ENCODE measurements at places on chromosomes 5 and 9.

GRCh38 chr5:109656829-109657228 is 32.9 kb upstream of the MAN2A1 start:
- DNase-seq: peak; percentile 58

DNA sequence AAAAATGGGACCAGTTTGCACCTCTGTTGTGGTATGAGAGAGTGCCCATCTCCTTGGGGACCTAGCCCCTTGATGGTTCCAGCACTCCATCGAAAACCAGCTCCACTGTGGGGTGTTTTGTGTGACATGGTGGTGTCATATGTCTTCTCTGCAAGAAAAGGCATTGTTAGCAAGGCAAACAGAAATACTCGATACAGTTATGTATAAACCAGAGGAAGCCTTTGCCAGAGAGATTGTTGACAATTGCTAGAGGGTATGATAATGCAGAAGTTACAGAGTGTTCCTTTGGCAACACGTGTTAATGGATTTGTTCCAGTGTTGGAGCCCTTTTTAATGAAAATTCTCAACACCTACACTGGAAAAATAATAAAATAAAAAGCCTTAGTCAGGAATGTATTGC is 270.4 kb upstream of the DMRT1 start:
- no peak for DNase-seq

DNA sequence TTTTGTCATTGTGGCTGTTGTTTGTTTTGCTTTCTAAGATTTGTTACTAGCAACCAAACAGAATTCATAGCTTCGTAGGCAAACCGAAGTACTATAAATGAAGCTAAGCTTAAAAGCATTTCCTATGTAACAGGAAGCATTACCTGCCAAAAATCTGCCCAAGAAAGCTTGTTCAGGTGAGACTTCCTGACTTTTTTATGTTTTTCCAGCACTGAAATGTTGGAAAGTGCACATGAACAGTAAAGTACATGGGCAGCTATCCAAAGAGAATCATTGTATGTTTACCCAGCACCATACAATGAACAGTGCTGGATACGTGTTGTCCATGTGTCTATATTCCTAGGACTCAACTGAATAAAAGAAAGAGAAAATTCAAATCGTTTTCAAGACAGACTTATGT is 247.1 kb downstream of the NFIB start:
- DNase-seq: no peak

DNA sequence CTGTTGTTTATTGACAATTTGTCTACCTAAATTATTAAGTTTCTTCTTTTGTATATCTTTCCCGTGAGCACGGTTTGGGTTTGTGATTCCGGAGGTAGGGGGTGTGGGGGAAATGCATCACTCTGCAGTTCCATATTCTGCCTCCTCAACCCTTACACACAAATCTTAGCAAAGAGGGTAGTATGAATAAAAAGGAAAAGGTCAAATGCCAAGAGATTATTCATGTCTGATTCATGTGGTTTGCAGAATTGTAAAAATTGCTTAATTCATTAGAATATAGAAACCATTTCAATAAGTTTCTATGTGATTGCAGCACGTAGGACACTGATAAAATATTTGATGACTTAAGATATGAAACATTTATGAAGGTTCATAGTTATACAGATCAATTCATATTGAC is 601.9 kb downstream of the SEMA5A start:
- DNase-seq: no peak

- DNase-seq: no peak
These were observed 138.9 kb downstream of the NTRK2 start for GRCh38 chr9:84808416-84808815.

DNA sequence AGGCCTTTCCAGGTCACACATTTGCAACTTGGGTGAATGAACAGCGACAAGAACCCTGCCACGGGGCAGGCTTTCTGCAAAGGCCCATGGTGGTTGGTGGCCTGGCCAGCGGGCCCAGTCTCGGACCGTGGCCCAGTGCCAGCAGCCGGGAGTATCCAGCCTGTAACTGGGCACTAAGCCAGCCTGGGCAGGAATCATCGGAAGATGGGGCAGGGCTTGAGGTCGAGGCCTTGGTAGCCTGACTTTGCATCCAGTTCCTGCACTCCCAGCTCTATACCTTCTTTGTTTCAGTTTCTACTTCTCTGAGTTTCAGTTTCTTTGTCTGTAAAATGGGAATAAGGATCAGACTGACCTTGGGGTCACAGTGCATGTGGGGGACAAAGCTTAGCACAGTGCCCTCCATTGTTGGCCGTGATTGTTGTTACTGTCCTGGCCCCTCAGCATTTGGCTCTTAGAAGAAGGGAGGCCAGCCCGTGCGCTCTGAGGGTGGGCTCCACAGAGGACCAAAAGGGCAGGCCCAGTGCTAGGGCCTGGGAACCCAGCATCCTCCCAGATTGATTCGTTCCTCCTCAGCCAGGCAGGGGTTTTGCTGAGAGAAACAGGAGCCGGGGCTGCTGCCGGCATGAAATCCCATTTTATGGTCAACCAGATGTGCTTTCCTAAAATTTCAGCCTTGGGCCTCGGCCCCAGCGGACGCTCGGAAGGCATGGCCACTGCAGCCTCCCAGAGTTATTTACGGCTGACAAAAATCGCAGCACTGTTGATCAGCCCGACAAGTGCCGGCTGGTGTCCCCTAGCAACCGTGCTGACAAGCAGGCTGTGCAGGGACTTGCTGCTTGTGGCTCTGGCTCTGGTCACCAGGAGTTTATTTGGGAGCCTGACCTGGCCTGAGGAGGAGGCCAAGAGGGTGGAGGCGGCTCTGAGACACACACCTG is 43.6 kb downstream of the JADE2 start:
- no peak for DNase-seq

DNA sequence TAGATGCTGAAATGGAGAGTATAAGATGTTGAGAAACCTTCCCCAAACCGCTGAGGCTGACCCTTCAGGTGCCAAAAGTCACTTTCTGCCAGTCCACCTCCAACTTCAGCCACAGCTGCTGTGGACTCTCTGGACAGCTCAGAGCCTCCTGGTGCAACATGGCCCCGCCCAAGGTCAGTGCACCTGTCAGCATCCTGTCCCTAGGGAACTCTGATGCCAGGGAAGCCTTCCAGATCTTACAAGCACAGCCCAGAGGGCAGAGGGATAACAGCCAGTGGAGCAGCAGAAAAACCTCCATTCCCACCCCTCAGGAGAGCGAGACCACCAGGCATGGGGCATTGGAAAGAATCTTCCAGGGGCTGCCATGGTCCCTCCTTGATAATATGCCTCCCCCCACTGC is 10.5 kb upstream of the PTGES2 start:
- DNase-seq: no peak

DNA sequence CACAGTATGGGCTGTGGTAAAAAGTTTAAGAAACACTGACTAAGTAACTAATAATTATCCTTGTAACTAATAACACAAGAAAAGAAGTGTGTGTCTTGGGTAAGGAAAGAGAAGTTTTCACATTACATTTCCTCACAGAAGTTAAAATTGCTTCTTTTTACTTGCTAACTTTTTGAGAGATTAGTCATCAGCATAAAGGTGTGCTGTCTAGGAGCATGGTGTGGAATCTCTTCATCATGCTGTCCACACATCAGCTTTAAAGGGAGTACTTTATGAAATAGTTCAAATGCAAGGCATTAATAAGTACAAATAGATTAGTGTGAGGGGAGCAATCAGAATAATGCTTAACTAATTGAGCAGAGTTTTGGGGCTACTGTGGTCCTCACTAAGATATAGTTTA is 29.8 kb downstream of the WDR36 start:
- DNase-seq: no peak

GRCh38 chr9:136084063-136084944 is 10.8 kb downstream of the NACC2 start:
- no peak for DNase-seq

GRCh38 chr9:28747351-28747985 is 1174.2 kb upstream of the C9orf72 start:
- no peak for DNase-seq

- no peak for DNase-seq
These were observed 3.7 kb upstream of the FAM78A start for GRCh38 chr9:131279863-131280570.

- DNase-seq: no peak
These were observed 3.8 kb downstream of the BARHL1 start for GRCh38 chr9:132585954-132586829.

- DNase-seq: no peak
These were observed 160.7 kb upstream of the PITX1 start for GRCh38 chr5:135194573-135195269.

Data from retinal pigment epithelial cell (primary cell).